ENCODE measurements at places on chromosomes 1 and 21.

DNA sequence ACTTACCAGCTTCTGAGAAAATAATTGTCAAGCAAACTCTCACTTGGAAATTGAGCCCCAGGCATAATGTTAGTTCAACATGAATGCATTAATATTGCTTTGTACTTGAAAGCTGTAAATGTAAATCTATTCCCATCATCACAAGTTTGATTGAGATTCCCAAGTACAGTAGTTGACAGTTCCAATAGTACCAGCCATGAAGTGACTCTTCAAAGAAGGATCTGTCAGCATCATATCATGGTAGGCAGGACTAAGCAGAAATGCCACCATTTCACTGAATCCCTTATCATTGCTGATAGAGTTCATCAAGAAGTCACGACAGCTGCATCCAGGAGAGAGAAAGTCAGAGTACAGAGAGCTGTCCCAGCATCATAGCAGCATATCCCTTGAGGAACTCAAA, 348.7 kb downstream of the OMA1 start:
- no peak for DNase-seq

DNA sequence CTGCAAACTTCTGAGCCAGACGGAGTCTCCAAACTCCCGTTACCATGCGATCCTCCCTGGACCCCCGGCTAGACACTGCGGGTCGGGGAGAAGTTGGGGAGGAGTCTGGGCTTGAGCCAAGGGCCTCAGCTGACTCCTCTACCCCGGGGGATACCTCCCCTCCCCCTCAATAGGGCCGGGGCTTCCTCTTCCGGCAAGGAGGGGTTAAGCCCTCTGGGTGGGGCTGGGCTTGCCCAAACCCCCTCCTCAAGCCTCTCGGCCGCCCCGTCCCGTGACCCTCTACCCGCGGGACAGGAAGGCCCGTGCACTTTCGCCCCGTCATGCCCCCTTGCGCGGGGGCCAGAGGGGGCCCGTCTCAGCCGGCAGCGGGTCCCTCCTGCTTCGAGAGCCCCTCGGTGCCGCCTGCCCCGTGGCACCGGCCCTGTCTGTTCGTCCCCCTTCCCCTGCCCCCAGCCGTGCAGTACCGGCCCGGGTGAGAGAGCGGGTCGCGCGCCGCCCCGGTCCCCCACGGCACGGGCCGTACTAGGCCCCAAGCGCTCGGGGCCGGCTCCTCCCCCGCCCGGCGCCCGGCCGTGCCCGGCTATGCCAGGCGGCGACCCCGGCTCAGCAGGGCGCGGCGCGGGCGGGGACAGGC, 652 bp downstream of the ARL8A start:
- peak; percentile 65 for DNase-seq

DNA sequence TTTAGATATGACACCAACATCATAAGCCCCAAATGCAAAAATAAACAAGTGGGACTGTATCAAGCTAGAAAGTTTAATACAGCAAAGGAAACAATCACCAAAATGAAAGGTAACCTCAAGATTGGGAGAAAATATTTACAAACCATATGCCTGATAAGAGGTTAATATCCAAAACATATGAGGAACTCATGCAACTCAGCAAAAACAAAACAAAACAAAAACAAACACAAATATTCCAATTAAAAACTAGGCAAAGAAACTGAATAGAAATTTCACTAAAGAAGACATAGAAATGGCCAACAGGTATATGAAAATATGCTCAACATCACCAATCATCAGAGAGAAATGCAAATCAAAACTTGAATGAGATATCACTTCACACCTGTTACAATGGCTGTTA, 116.5 kb upstream of the ATP1B1 start:
- DNase-seq, result no peak

DNA sequence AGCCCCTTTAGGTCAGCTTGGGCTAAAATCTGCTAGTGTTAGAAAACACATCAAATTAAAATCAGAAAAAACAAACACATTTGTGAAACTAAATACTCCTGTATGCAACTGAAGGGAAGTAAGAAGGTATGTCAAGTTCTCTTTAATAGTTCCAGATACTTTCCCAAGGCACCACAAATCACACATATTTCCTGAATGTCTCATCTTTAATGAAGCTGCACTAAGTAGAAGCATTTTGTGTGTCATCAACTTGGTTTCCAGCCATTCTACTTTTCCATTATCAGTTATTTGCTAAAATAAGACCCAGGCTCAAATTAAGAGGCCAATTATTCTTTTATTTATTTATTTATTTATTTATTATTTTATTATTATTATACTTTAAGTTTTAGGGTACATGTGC, 34.7 kb downstream of the CRB1 start:
- no peak for DNase-seq

DNA sequence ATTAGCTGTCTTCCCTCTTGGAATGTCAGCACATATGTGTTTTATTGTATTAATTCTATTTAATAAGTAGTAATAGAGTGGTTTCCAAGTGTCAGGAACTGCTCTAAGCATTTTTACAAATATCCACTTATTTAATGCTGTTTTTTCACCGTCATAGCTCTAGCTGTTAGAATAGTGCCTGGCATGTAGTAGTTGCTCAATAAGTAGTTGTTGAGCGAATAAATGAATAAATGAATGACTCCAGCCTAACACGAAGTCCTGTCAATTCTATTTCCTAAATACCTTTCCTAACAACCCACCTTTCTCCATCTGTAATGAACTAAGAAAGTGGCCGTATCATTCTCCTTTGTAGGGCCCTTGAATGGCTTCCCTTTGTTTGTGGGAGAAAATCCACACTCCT, 312.5 kb downstream of the DISC1 start:
- no peak for DNase-seq

GRCh38 chr1:75533085-75533484, 77.8 kb downstream of the SLC44A5 start:
- no peak for DNase-seq

GRCh38 chr21:22791986-22792560, 1793.9 kb downstream of the NCAM2 start:
- DNase-seq, result no peak

DNA sequence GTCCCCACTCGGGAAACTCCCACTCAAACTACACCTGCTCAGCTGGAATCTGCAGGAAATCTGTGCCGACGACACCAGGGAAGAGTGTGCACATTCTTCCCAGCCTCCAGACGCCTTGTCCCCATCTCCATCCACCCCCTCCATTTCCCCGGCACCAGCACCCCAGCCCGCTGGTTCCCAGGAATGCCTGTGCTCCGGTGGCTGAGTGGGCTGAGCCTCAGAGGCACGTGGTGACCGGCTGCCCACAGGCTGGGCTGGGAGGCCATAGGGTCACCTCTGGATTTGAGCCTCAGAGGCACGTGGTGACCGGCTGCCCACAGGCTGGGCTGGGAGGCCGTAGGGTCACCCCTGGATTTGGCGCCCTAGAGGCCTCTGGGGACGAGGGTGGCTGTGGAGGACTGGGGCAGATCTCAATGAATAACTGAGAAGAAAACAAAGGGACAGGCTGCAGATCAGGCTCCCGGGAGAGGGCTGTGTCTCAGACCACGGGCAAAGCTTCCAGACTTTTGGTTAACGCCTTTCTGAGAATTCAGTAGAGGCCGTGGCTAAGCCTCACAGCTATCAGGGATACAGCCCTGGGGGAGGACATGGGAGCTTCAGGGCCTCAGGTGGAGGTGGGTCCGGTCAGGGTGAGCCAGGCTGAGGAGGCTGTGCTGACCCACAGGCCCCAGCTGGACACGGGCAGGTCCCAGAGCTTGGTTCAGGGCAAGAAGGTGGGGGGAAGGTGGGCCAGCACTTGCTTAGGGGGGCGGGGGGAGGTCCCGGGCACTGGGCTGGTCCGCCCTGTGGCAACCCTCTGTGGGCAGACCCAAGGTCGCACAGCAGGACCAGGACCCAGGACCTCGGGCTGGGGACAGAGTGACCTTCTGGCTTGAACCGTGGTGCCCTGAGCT, 17.3 kb upstream of the TTLL10 start:
- DNase-seq, result no peak

GRCh38 chr1:117681901-117682250, 76.0 kb downstream of the TENT5C start:
- no peak for DNase-seq

DNA sequence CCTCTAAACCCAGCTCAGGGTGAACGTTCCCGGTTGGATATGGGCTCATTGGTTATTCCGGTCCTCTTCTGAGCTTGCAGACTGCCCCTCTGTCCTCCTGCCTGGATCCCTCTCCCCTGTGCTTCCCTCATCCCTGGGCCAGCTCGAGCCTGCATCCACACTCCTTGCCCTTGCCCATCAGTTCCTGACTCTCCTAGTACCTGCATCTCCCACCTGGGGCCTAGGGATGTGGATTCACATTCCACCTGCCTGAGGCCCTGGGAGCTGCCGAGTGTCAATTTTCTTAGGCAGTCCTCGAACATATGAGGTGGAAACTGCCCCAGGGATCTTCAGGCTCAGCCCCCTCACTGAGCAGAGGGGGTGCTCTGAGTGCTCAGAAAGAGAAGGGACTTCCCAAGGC, 252.2 kb downstream of the GRIK3 start:
- no peak for DNase-seq

GRCh38 chr21:41121785-41122415, 46.1 kb upstream of the BACE2 start:
- DNase-seq, result peak; percentile 83

All from left hindlimb (tissue), 1 donor.